ENCODE measurements at places on chromosomes 11 and 22.

DNA sequence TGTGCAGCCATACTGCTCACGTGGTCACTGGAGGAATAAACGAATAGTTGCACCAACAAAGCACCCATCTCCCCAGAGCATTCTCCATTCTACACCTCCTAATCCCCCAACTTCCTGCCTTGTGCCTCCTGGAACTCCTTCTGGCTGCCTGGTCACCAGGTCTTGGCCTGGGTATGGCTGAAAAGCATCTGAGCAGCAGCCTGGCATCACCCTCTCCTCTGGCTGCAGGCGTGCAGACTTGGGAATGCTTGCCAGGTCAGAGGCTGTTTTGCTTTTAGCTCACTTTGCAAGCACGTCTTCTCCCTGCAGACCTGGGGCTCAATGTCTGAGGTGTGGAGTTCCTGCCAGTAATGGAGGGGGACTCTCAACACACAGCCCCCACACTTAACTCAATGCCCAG lies 33.3 kb upstream of the KCNJ11 start:
- DNase-seq, result no peak

DNA sequence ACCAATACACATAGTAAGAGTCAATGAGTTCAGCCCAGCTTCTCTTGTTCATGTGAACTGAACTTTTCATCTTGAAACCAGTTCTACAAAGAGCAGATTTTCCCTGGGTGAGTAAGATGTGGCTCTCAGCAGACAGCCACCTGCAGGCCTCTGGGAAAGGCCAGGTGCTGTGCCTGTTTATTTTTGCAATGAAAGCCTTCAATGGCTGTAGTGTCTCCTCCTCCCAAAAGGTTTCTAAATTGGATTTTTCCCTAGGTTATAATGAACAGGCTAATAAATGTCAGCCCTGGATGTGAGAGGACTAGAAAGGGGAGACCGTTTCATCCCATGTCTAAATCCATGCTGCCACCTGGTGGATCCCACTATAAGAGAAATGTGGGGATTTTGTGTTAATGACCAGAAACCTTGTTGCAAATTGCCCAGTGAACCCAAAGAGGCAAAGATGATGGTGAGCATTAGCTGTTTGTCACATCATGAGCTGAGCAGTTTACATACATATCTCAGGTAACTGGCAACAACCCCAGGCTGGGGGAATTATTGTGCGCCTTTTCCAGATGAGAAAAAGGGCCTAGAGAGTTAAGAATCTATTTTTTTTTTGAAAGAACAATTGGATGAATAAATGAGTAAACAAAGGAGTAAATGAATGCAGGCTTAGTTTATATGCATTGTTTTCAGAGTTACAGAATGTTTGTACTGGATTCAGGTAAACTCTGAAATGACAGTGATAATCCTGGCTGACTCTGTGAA lies 12.7 kb downstream of the C11orf91 start:
- DNase-seq, result peak; percentile 72

GRCh38 chr22:43293259-43293654 lies 49.9 kb downstream of the SCUBE1 start:
- DNase-seq, result no peak

DNA sequence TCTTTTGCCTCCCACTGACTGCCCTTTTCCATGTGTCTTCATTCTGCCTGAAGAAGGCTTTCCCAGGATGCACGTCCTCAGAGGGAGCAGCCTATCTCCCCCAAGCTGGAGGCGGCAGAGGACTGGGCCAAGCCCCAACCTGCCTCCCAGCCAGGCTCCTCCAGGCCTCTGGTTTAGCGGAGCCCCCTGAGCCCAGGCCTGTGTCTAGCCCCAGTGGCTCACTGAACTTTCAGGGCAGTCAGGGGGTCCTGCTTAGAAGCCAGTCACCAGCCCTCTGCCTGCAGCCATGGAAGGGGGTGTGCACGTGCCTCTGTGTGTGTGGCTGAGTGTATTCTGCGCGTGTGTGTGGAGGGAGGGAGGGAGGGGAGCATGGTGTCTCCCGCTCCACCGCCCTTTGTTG lies 10.4 kb upstream of the GRK2 start:
- no peak for DNase-seq

DNA sequence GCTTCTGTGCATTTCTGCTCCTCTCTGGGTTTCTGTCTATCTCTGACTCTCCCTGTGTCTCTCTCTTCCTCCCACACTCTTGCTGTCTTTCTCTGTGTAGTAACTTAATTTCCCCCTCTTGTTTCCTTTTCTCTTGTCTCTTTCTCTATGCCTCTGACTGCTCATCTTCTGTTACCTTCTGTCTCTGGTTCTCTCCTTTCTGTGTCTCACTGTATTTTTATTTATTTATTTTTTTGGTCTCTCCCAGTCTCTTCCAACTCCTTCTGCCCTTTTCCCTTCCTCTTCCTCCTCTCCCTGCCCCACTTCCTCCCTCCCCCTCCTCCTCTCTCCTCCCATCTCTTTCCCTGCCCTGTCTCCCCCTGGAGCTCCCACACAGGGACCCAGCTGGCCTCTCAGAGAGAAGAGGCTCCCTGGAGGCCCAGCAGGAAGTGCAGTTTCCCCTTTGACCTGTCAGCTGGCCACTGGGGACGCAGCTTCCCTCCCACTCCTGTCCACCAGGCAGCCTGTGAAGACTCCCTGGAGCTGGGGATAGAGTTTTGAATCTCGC lies 38.3 kb upstream of the MYH9 start:
- DNase-seq, result no peak

- no peak for DNase-seq
Measured at GRCh38 chr11:17498475-17498874, 21.8 kb upstream of the ABCC8 start.

DNA sequence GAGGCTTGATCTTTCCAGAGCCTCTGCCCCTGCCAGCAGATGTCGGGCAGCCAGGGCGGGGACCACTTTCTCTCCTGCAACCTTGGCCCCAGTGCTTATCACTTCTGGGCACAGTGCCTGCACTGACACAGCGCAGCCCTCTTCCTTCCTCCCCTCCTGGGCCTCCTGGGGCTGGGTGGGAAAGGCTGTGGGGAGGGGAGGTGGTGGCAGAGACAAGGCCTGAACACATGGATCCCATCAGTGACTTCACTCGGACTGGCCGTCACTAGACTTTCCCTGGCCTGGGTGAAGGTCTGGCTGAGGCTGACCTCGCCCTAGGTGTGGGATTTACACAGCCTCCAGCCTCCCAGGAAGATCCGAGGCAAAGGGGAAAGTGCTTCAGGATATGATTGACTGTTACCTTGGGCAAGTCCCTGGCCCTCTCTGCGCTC lies 68.1 kb downstream of the LRRC32 start:
- DNase-seq, result no peak

GRCh38 chr11:44467931-44468330 lies 97.5 kb upstream of the CD82 start:
- no peak for DNase-seq

DNA sequence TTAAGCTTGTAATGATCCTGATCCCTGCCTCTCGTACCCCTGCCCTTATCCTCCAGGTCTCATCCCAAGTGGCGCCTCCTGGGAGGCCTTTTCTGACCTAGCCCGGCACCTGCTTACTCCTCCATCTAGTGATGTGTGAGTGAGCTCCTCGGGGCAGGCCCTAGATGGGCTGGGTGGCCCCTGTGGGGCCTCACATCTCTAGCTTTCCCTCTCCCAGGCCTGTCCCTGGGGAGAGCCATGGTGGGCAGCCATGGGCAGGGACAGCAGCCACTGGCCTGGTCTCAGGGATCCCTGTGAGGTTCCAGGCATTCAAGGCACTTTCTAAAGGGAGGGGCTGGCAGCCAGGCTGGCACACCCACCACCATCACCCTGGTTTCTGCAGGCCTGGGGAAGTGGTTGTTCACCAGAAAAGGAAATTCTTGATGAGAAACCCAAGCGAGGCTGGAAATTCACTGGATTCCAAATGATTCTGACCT lies 27.9 kb downstream of the GNAZ start:
- peak; percentile 62 for DNase-seq

DNA sequence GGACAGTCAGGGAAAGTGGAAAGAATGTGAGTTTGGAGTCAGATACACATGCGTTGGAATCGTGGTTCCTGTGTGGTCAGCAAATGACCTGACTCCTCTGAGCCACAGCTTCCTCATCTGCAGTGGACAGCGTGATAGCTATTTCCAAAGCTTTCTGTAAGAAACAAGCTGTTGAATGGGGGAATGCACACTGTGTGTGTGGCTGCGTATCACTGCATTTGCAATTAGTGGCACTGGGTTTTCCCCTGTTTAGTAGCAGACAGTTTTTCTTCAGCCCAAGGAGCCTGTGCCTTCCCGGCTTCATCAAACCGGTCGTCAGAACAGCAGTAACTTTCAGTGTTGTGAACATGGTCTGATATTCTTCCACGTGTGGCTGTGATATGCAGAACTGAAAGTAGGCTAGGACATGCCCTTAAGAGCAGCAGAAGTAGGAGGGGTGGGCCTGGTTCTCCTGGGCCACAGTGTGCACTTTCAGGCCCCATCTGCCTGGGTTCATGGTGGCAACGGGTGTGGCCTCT lies 121.5 kb downstream of the RRAS2 start:
- no peak for DNase-seq

DNA sequence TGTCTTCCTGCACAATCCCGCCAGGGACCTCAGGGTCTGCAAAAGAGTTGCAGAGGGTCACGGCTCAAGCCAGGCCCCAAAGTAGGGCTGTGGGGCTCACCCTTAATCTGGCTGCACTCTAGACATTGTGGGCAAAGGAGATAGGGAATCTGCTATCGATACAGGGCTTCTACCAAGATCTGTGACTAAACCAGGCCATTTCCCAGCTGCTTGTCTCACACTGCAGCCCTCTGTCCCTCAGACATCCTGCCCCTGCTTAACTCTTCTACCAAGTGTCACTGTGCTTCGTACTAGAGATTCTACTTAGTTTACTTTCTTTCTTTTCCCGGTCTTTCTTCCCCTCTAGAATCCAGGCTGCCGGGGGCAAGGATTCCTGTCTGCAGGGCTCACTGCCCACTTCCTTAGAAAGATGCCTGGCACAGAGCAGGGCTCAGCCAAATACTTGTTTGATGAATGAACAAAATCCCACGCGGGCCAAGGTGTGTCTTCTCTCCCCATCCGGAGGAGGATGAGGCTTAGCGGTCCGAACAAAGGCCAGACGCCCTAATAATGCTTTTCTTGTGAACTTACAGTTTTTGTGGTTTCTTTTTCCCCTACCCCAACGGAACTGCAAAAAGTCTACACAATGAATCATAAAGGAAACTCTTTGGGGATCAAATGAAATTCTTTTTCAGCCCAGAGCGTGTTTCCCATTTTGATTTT lies 61.3 kb upstream of the ANO1 start:
- DNase-seq, result no peak

DNA sequence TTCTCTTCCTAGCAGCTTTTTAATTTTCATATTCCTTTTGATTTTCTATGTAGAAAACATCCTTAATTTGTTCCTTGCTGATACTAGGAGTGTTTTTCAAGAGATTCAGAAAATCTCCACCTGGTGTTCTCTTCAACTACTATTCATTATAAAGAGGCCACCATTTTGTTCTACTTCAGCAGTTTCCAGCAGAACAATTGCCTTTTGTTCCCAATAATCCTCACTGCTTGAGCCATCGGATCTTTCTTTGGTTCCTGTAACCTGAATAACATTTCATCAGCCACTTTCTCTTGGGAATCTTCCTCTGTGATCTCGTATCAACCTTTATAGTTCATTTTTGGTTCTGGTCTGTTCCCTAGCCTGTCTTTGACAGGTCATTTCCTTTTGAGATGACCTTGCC lies 1.8 kb upstream of the OR10A5 start:
- no peak for DNase-seq

DNA sequence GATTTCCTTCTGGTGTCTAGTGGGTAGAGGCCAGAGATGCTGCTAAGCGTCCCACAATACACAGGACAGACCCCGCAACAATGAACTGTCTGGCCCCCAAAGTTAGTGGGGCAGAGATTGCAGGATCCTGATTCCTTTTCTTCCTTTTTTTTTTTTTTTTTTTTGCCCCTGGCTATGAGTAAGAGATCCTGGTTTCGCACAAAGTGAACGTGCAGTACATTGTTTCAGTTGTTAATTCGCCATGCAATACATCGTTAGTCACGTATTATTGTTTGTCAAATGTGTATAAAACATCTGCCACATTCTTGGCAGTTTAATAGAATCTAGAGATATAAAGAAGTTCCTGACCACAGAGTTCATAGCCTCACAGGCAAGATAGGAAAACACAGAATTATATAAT lies 20.2 kb downstream of the ST3GAL4 start:
- DNase-seq, result no peak

- no peak for DNase-seq
Measured at GRCh38 chr11:85672105-85672902, 7.4 kb upstream of the CREBZF start.

GRCh38 chr22:30371981-30372380 lies 15.2 kb downstream of the CCDC157 start:
- DNase-seq, result no peak

Measured in head of caudate nucleus (tissue), 42 donors.